Tibial nerve (tissue), 4 donors: ENCODE measurements at places on chromosomes 16 and 17. TPM values are rescaled to one million over a fixed set of nuclear protein-coding genes. Genes with fewer than 3 reads are reported as not detected.
A peak's percentile ranks its signal among the peaks of the same experiment; 100 is the strongest.

GRCh38 chr16:49789616-49790015 is 66.3 kb downstream of the ZNF423 start:
- no peaks in the 10 kb centered on the region for H3K36me3 ChIP-seq
- no peaks in the 10 kb centered on the region for H3K27me3 ChIP-seq
- no peak overlapping the region for H3K27ac ChIP-seq

DNA sequence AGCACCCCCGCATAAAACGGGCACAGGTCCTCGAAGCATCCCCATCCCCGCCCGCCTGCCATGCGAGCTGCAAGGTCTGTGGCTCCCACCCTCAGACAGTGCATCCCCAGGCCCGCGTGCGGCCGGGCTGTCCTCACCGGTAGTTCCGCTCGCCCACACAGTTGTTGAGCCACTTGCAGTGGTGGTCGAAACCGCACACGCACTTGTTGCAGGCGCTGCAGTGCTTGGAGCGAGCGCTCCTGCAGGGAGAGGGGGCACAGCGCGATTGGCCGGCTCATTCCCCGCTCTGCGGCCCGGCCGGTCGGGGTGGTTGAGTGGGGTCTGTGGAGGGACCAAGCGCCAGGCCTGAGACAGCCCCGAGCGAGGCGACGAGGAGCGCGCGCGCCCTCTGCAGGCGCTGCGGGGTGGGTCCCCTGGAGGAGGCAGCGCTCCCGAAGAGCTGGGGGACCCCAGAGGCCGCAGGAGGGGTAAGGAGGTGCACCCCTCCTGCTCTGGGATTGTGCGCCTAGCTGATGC is 6.0 kb upstream of the TPPP3 start:
- H3K27me3 ChIP-seq = no peaks in the 10 kb centered on the region
- no peaks in the 10 kb centered on the region for H3K36me3 ChIP-seq
- H3K4me1 ChIP-seq = peaks cover 39% of the 10 kb centered on the region

- H3K36me3 ChIP-seq = no peaks in the 10 kb centered on the region
- DNase-seq = no peak
- no peaks in the 10 kb centered on the region for H3K4me1 ChIP-seq
- H3K27ac ChIP-seq = no peak overlapping the region
Observed at GRCh38 chr16:19542138-19542821, 13.2 kb upstream of the VPS35L start.

DNA sequence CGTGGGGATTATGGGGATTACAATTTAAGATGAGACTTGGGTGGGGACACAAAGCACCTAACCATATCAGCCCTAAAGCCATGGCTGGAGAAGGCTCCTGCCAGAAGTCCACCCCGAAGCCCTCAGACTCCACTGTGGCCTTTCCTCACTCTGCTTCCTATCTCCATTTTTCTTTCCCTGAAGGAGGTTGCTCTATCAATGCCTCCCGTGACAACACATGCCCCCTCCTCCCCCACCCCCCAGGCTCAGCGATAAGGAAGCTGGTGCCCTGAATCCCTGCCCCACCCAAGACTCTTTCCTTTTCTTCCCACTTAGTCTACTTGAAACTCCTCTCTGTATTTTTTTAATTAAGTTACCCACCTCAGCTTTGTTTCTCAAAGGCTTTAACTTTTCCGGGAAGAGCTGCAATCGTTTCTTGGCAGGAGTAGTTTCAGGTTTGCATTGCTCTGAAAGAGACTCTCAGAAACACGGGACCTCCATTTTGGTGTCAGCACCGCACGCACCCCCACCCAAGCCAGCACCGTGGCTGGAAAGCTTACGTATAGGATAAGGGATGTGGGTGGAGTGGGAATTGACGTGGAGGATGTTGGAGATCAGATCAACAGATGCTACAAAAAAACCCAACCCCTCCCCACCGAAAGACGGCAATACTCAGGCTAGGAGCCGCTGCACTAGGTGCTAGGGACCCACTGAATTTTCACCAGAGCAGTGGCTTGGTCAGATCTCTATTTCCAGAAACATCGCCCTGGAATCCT is 15.2 kb upstream of the CA4 start:
- H3K27me3 ChIP-seq = peaks cover 21% of the 10 kb centered on the region
- H3K36me3 ChIP-seq = no peaks in the 10 kb centered on the region
- peak overlapping the region; percentile 59 for H3K4me3 ChIP-seq
- H3K4me1 ChIP-seq = peaks cover 24% of the 10 kb centered on the region
- DNase-seq = no peak
- H3K27ac ChIP-seq = peak overlapping the region; percentile 50

- no peaks in the 10 kb centered on the region for H3K4me1 ChIP-seq
- H3K4me3 ChIP-seq = no peak overlapping the region
- no peaks in the 10 kb centered on the region for H3K27me3 ChIP-seq
- no peaks in the 10 kb centered on the region for H3K36me3 ChIP-seq
- DNase-seq = no peak
Observed at GRCh38 chr17:66357037-66357436, 54.6 kb downstream of the PRKCA start.

- no peak for DNase-seq
- no peak overlapping the region for H3K27ac ChIP-seq
- H3K27me3 ChIP-seq = no peaks in the 10 kb centered on the region
- no peaks in the 10 kb centered on the region for H3K4me1 ChIP-seq
- no peak overlapping the region for H3K4me3 ChIP-seq
- no peaks in the 10 kb centered on the region for H3K36me3 ChIP-seq
Observed at GRCh38 chr16:2451851-2452320, 8.0 kb upstream of the TEDC2 start.

GRCh38 chr16:56967733-56968132 is 6.0 kb downstream of the CETP start:
- no peak overlapping the region for H3K4me3 ChIP-seq
- no peaks in the 10 kb centered on the region for H3K27me3 ChIP-seq
- H3K4me1 ChIP-seq = peaks cover 9% of the 10 kb centered on the region
- no peaks in the 10 kb centered on the region for H3K36me3 ChIP-seq

DNA sequence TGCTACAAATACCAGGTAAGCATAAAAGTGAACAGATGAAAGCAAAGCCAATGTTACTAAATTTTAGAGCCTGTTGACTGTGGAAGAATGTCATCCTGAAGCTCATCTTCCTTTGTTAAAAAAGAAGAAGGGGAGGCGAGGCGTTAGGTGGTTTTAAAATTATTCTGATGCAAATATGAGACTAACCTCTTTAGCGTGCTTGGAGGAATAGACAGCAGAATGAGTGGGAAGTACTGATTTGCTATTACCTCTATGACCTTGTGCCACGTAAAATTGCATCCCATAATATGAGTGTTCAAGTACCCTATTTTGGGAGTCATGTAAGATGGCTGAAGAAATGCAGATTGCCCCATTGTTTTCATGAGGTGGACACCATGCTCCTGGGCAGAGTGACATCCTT is 95.7 kb downstream of the ELAC2 start:
- no peaks in the 10 kb centered on the region for H3K36me3 ChIP-seq
- H3K4me1 ChIP-seq = no peaks in the 10 kb centered on the region
- H3K4me3 ChIP-seq = no peak overlapping the region
- H3K27me3 ChIP-seq = no peaks in the 10 kb centered on the region
- H3K27ac ChIP-seq = no peak overlapping the region
- DNase-seq = no peak

DNA sequence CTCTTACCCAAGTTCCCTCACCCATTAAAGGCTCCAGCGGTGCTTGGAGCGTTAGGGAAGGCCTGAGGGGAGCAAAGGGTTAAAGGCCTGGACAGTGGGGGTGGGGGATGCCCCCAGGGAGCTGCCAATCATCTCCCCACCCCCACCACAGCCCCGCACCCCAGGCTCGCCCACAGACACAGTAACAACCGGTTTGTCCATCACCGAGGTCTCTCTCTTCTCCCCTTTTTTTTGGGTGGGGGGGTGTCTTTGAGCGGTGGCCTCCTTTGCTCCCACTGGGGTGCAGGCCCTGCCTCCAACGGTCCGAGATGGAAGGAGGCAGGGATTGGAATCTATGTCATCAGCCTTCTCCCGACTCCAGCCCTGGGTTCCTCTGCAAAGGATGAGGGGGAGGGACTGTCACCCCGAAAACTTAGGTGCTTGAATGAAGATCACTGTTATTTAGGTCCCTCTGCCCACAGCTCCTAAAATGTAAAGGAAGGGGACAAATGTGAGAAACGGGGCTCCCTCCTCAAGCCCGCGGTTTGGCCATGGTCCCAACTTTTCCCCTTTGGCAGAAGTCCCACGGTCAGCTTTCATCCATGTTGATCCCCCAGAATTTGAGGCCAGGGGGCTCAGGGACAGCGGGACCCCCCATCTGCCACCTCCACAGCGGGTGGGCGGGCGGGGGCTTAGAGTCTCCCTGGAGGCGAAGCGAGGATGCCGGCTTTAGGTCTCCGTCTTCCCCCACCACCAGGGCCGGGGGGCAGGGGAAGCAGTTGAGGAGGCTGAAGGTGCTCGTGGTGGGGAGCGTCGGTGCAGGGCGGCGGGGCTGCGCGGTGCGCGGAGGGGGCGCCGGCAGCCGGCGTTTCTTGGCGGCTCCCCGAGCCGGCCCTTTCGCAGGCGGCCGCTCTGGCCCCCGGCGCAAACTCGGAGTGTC is 1.7 kb downstream of the EPOP start:
- H3K4me1 ChIP-seq = no peaks in the 10 kb centered on the region
- no peak overlapping the region for H3K4me3 ChIP-seq
- peaks cover 84% of the 10 kb centered on the region for H3K27me3 ChIP-seq
- no peaks in the 10 kb centered on the region for H3K36me3 ChIP-seq

DNA sequence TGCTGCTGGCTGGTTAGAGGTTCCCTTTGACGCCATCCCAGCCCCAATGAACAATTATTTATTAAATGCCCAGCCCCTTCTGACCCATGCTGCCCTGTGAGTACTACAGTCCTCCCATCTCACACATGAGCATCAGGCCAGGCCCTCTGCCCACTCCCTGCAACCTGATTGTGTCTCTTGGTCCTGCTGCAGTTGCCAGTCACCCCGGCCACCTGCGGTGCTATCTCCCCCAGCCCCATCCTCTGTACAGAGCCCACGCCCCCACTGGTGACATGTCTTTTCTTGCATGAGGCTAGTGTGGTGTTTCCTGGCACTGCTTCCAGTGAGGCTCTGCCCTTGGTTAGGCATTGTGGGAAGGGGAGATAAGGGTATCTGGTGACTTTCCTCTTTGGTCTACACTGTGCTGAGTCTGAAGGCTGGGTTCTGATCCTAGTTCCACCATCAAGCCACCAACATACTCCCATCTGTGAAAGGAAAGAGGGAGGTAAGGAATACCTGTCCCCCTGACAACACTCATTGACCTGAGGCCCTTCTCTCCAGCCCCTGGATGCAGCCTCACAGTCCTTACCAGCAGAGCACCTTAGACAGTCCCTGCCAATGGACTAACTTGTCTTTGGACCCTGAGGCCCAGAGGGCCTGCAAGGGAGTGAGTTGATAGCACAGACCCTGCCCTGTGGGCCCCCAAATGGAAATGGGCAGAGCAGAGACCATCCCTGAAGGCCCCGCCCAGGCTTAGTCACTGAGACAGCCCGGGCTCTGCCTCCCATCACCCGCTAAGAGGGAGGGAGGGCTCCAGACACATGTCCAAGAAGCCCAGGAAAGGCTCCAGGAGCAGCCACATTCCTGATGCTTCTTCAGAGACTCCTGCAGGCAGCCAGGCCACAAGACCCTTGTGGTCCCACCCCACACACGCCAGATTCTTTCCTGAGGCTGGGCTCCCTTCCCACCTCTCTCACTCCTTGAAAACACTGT is 11.3 kb downstream of the CX3CL1 start:
- no peak overlapping the region for H3K27ac ChIP-seq
- H3K4me1 ChIP-seq = no peaks in the 10 kb centered on the region
- H3K27me3 ChIP-seq = no peaks in the 10 kb centered on the region
- DNase-seq = no peak

DNA sequence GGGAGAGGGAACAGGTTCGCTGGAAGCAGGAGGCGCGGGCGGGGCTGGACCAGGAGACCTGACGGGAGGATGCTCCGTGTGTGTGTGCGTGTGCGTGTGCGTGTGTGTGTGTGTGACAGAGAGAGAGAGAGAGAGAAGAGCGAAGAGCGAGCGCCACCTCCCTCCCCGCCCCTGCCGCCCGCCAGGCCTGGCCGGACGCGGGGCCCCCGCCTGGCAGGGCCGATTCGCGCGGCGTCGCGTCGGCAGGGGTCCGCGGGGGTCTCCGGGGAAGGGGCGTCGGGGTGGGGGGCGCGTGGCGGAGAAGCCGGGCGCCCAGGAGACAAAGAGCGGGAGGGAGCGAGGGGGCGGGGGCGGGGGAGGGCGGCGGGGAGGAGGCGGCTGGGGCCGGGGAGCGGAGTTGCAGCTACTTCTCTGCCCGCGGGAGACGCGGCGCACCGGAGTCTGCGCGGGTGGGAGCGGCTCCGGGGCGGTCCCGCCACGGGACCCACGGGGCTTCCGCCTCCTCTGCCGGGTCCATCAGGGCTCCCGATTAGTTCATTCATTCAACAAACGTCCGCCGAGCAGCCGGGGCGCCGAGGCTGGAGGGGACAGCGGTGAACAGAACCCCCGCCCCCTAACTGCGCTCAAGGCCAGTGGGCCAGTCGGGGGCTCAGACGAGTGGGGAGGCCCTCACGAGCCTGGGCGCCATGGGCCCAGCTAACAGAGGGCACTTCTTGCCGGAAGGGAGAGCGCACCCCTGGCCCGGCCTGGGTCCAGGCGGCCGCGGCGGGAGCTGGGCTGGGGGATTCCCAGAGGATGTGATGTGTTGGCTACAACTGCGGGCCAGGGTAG is at the start of gene SAMD14:
Gene SAMD14 (minus strand): TSS at position 433 of the 831 bp plus-strand sequence. CDS start 5,201 bp downstream, outside the sequence.
- H3K4me1 ChIP-seq = peaks cover 22% of the 10 kb centered on the region
- DNase-seq = no peak
- H3K27me3 ChIP-seq = no peaks in the 10 kb centered on the region
- no peak within 1 kb of the TSS for H3K27ac ChIP-seq

Gene HCRT
- total RNA-seq = not detected

Gene ZNF423
- 17.7 TPM for total RNA-seq
